H7 (cell line): ENCODE measurements at places on chromosomes 5 and 9. TPM values are rescaled to one million over a fixed set of nuclear protein-coding genes. Genes with fewer than 3 reads are reported as not detected.
A peak's percentile ranks its signal among the peaks of the same experiment; 100 is the strongest.

- DNase-seq, result no peak
Measured at GRCh38 chr5:78843436-78843835, 141.7 kb downstream of the ARSB start.

DNA sequence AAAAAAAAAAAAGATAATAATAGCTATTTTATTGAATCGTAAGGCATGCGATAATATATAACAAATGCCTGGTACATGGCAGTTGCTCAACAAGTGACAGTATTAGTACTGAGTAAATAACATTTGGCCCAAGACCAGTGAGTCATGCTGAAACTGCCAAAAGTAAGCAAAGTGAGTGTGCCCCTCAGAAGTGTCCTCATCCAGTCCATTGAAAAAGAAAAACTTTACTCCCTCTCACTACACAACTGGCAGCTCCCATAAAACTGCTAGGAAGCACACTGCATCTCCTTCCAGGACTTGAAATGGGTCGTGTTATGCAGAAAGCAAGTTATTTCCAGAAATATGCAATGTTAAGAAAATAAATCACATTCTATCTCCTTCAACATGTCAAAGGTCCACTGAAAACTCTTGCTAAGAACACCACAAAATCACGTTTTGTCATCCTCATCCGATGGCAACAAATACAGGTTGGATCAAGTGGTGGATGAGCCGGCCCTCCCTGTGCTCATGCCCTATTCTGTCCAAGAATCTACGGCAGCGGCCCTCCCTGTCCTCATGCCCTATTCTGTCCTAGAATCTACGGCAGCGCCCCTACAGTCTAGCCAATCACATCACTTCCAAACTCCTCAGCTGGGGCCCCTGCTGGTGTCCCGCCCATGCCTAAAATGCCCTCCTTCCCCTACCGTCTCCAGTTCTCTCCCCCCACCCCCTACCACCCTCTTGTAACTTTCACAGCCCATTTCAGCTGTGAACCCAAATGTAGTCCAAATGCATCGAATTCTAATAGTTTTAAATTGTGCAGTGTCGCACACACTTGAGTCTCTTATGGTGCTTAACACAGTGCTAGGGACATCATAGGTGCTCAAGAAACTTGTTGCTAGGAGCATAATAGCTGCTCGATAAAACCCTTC lies 12.5 kb downstream of the PTCH1 start:
- peak; percentile 89 for DNase-seq

Gene PLAC8L1
- 0.44 and 0.59 TPM in 2 replicates for total RNA-seq

- no peak for DNase-seq
Measured at GRCh38 chr5:14039576-14039975, 95.1 kb upstream of the DNAH5 start.

GRCh38 chr9:128688501-128689292 lies at the start of gene SET:
TSS of gene SET (plus strand) at chr9:128689222. CDS start at chr9:128689583, 361 bp downstream.
- peak; percentile 100 for DNase-seq

GRCh38 chr5:52727576-52727975 lies 60.1 kb upstream of the ITGA1 start:
- DNase-seq, result no peak

Gene SHLD3
- 2.0 and 2.4 TPM in 2 replicates for total RNA-seq

- no peak for DNase-seq
Measured at GRCh38 chr5:18244309-18244708, 610.0 kb downstream of the TAF11L14 start.

Gene PTGDS
- total RNA-seq, result 1.3 and 2.0 TPM in 2 replicates

GRCh38 chr5:107232788-107233187 lies 437.9 kb downstream of the EFNA5 start:
- DNase-seq, result no peak

DNA sequence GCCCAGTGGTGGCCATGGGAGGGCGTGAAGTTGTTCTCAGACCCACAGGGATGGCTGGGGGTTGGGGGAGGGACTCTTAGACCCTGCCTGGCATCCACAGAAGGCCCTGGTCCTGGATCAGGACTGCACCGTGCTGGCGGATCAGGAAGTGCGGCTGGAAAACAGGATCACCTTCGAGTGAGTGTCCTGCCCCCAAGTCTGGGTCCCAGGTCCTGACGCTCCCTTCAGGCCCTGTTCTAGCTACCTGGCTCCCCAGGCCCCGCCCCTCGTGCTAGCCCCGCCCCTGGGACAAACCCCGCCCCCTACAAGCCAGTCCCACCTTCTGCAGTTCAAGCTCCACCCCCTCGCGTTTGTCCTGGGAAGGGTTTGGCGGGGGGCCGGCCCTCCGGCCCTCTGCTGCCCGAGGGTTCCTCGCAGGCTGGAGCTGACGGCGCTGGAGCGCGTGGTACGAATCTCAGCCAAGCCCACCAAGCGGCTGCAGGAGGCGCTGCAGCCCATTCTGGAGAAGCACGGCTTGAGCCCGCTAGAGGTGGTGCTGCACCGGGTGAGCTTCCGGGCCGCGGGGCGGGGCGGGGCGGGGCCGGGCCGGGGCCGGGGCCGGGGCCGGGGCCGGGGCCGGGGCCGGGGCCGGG lies 12.9 kb downstream of the RGS14 start:
- DNase-seq, result peak; percentile 99

DNA sequence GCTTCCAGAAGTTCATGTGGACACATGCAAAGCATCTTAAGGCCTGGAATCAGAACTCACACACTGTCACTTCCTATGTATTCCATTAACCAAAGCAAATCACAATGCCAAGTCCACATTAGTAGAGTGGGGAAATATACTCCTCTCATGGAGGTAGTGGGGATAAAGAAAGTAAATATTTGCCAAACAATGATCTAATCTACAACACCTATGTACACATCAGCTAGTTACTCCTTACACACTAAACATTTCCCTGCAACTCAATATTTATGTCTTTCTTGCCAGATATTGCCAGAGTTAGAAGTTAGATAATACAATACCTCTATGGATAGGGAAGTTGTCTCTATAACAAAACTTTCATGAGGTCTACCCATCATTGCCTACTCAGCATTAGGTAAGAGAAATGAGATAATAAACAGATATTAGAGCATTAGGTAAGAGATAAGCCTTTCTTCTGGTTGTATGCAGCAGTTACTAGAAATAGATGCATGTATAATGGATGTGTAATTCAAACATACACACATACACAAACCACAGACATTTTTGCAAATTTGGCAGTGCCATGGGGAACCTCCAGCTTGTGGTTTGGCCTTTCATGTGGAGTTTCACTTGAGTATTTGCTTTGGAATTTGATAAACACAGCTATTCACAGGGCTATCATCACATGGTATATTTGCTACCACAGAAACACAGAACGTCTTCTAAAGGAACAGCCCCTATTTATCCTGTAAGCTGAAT lies 196.5 kb downstream of the TLE1 start:
- DNase-seq, result no peak

- no peak for DNase-seq
Measured at GRCh38 chr5:123549256-123549904, 37.4 kb downstream of the CSNK1G3 start.

Gene FBP1
- 5.4 and 7.5 TPM in 2 replicates for total RNA-seq

DNA sequence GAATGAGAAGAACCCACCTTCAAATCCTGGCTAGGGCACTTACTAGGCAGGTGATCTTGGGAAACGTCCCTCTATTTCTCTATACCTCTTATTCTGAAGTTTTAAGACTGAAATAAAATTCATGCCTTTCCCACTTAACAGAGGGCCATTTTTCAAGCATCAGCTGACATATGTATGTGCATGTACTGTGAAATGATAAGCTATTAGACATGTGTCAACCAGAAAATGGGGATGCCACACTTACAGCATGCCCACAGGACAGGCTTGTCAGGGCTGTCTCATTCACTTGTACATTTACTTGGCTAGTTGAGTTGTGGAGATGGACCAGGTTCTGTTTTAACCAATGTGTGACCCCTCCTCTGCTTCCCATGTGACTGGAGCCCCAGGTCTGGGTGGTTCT lies 78.5 kb downstream of the C9orf152 start:
- no peak for DNase-seq

GRCh38 chr9:20139763-20140290 lies 351.0 kb upstream of the SLC24A2 start:
- no peak for DNase-seq

GRCh38 chr5:124859027-124859426 lies 112.6 kb upstream of the ZNF608 start:
- DNase-seq, result no peak

GRCh38 chr9:133356391-133357091 lies at the start of the genes SURF1 and SURF2:
TSS of gene SURF1 (minus strand) at chr9:133356487. CDS start at chr9:133356453, 34 bp downstream.
TSS of gene SURF2 (plus strand) at chr9:133356550. CDS start at chr9:133356593, 43 bp downstream.
- DNase-seq, result peak; percentile 97

Gene ZNF622
- 38.5 and 40.1 TPM in 2 replicates for total RNA-seq

Gene IRX4
- 15.4 and 17.9 TPM in 2 replicates for total RNA-seq

Gene C9
- not detected in 2 replicates for total RNA-seq

DNA sequence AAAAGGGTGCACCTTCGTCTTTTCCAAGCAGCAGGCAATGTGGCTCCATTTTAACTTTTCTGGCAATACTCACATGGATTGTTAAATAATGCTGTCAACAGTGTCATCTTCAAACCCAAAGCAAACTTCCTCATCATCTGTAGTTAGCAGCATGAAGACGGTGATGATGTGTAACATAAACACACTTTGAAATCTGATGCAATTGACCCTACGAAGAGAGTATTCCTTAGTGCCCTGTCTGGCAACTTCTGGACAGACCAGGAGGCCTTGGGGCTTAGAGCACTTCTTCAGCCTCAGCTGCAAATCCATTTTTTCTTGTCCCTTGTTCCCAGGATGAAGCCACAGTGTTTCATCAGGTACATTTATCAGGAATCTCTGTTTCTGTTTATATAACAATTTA lies 149.1 kb downstream of the GHR start:
- DNase-seq, result no peak

DNA sequence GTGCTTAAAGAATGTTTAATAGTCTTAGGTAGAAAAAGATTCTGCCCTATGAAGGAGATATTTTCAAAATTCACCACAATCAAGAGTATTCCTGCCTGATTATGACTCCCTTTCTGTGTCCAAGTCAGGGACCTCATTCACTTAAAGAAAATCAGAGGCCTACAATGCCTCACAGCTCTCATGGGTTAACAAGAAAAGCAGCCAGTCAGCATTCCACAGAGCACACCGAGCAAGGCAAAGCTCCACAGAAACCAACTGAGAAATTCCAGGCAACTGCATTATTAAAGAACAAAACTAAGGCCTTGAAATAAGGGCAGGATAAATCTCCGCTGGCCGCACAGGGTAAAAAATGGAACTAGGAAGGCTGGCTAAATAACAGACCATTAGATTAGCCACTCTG lies 161.1 kb downstream of the TARS1 start:
- DNase-seq, result no peak

Gene ADAM19
- 37.7 and 53.1 TPM in 2 replicates for total RNA-seq

Gene RNF20
- 21.8 and 24.9 TPM in 2 replicates for total RNA-seq

- no peak for DNase-seq
Measured at GRCh38 chr9:98432134-98432533, 176.7 kb upstream of the TBC1D2 start.

GRCh38 chr5:68918306-68918705 lies 175.5 kb upstream of the SLC30A5 start:
- no peak for DNase-seq

Gene RNF14
- 52.3 and 55.3 TPM in 2 replicates for total RNA-seq

- DNase-seq, result peak; percentile 6
Measured at GRCh38 chr5:73030995-73031394, 75.2 kb downstream of the FCHO2 start.

DNA sequence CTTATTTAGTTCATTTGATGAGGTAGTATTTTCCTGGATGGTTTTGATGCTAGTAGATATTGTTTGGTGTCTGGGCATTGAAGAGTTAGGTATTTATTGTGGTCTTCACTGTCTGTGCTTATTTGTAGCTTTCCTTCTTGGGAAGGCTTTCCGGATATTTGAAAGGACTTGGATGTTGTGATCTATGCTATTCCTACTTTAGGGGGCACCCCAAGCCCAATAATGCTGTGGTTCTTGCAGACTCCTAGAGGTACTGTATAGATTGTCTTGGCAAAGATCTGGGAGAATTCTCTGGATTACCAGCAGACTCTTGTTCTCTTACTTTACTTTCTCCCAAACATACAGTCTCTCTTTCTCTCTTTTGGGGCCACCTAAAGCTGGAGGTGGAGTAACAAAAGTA lies 315.7 kb downstream of the MAT2B start:
- no peak for DNase-seq

DNA sequence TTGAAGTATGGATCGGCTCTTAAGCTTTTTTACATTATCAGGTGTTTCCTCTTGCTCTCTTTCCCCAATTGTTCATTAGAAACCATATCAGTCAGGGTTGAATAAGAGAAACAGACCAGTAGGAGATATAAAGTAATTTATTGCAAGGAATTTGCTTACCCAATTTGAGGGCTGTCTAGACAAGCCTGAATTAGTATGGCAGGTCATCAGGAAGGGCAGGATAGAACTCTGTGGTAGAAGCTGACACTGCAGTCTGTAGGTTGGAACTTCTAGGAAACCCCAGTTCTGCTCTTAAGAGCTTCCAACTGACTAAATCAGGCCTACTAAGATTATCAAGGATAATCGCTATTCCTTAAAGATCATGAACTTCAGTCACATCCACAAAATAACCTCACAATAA lies 24.3 kb downstream of the ISOC1 start:
- no peak for DNase-seq

GRCh38 chr5:176959051-176959450 lies 47.5 kb downstream of the UIMC1 start:
- DNase-seq, result peak; percentile 52
